ENCODE measurements at places on chromosomes 11 and 22. TPM values are rescaled to one million over a fixed set of nuclear protein-coding genes. Genes with fewer than 3 reads are reported as not detected.

IGF2 gene
- 2.8 TPM for total RNA-seq

CFAP300 gene
- 6.9 TPM for total RNA-seq

FGF19 gene
- 0.03 TPM for total RNA-seq

OR51F2 gene
- total RNA-seq = not detected

PHRF1 gene
- total RNA-seq = 26.7 TPM

ARHGEF17 gene
- total RNA-seq = 11.5 TPM

APOBEC3H gene
- 0.33 TPM for total RNA-seq

TRIM48 gene
- not detected for total RNA-seq

NFAM1 gene
- total RNA-seq = not detected
